CD4-positive, alpha-beta T cell treated with Interleukin-17A for 1 hour (primary cell): ENCODE measurements at places on chromosomes 6 and 20.

- no peak for DNase-seq
These were observed 55.7 kb downstream of the LYRM4 start for GRCh38 chr6:5205035-5205507.

DNA sequence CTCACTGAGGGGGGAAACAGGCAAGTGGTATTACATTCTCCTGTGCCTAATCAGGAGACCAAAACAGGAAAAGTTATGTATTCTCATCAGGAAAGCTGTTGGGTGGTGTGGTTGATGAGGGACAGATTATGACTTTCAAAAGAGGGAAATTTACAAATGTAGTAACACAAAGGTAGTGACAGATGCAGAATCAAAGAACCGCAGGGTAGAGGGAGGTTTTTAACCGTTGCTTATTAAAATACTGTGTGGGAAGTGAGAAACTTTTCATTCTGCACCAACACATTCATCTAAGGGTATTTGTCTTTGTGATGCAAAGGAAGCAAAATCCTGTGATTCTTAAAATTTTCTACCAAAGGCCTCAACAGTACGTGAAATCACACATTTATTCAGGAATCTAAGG lies 288.2 kb upstream of the MAN1A1 start:
- DNase-seq, result no peak

- no peak for DNase-seq
These were observed 155.5 kb downstream of the HACE1 start for GRCh38 chr6:104704191-104704590.

- DNase-seq, result no peak
These were observed 177.1 kb downstream of the ALDH8A1 start for GRCh38 chr6:134772671-134773360.

GRCh38 chr6:25369036-25369432 lies 89.9 kb downstream of the CARMIL1 start:
- DNase-seq, result no peak

GRCh38 chr6:155378724-155379123 lies 64.4 kb upstream of the TFB1M start:
- DNase-seq, result no peak

- no peak for DNase-seq
These were observed 106.8 kb upstream of the DOK5 start for GRCh38 chr20:54368570-54368969.

GRCh38 chr6:161130967-161131766 lies 139.6 kb downstream of the MAP3K4 start:
- no peak for DNase-seq

GRCh38 chr6:33661106-33661838 lies 40.1 kb downstream of the ITPR3 start:
- DNase-seq, result no peak

- DNase-seq, result no peak
These were observed 89.9 kb downstream of the GPR6 start for GRCh38 chr6:110067837-110068591.

DNA sequence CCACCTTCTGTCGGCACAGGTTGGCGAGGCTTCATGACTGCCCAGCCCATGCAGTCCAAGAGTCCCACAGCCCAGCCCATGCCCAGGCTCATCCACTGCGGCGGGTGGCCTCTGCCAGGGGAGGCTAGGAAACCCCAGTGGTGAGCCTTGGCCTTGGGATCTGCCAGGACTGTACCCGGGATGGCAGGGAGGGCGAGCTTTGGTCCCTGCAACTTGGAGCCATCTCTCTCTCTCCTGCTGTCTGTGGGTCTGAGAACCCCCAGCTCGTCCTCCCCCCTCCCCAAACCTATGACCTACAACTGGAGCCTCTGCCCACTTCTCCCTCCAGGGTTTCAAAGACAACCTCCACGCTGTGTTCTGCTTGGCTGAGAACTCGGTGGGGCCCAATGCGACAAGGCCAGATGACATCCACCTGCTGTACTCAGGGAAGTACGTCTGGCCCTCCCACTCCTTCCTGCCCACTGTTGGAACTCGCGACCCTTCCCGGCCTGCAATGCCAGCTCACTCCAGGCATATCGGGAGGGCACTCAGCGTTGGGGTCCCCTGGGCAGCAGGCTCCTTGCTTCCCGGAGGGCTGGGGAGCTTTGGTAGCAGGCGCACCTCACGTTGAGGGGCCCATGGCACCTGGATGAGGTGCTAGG lies 19.7 kb downstream of the NPEPL1 start:
- DNase-seq, result no peak

DNA sequence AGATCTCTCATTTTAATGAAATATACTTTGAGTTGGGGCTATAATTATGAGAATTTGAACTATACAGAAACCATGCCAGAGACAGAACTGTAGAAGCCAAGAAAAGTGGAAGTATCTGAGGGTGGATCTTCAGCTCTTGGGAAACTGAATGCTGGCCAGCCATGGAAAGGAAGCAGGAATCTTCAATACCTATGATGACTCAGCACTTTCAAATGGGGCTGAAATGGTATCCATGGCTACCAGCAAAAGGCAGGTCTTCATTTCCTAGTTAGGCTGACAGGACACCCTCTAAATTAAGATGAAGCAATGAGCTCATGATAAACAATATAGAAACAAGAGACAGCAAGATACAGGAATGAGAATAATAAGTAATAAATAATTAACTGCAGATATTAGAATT lies 171.3 kb downstream of the COL21A1 start:
- no peak for DNase-seq

DNA sequence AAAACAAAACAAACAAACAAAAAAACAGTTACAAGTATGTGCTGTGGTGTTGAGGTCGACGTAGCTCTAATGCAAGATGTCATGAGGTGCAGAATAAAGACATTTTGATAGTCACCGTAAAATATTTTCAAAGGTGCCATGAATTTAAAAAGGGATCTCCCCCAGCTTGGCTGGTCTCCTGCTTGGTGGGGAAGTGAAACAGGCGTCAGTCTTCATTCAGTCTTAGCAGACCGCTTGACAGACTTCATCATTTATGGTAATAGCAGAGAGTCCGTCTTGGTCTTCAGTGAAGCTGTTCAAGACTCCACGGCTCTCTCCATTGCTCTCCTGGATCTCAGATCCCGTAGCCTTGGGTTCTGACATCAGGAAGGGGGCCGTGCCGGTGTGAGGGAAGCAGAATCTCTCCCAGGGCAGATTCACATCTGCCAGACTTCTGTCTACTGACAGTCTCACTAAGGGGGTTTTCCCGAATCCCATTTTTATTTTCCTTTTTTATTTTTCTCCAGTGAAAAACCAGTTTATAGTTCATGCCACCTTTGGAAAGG lies 1.6 kb downstream of the SLC24A3 start:
- no peak for DNase-seq
